ENCODE measurements at places on chromosomes 12 and 14.

DNA sequence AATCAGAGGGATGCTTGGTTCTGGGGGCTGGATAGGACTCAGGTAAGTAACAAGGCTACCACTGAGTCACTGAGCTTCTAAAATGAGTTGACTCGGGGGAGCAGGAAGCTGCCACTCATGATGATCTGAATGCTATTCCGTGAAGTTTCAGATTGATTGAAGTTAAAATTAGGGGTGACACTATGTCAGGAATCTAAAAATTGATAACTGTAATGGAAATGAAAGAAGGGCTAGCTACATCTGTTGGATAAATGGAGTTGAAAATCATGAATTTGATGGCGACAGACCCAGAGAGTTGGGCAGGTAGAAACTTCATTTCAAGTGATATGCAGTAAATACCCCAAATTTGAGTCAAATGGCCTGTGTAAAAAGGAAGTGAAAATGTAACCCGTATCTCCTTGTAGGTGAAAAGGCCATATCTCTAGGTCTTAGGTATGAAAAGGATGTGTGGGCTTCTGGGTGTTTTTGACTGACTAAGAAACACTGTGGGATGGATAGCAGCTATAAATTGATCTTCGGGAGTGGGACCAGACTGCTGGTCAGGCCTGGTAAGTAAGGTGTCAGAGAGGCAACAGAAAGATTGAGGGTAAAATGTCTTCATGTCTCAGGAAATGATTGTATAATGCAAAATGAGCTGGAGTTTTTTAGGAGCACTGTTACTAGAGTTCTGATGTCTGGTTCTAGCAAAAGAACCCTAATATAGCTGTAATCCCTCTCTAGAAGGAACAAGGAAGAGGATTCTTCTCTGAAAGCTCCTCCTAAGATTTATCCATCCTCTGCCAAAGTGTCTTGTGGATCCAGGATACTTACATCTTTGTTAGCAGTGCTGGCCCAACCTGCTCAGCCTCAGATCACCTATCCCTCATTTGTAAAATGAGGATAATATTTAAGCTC, 57.3 kb downstream of the DAD1 start:
- no peak for DNase-seq

GRCh38 chr14:57268161-57269069, at the start of the genes AP5M1 and EXOC5:
Gene AP5M1, plus strand, starts transcription at chr14:57268971. Its CDS starts 344 bp downstream, at chr14:57269315.
Gene EXOC5, minus strand, starts transcription at chr14:57268905. Its CDS starts 257 bp downstream, at chr14:57268648.
- peak; percentile 81 for DNase-seq

- DNase-seq: no peak
Observed at GRCh38 chr12:32679920-32680237, 778 bp downstream of the DNM1L start.

DNA sequence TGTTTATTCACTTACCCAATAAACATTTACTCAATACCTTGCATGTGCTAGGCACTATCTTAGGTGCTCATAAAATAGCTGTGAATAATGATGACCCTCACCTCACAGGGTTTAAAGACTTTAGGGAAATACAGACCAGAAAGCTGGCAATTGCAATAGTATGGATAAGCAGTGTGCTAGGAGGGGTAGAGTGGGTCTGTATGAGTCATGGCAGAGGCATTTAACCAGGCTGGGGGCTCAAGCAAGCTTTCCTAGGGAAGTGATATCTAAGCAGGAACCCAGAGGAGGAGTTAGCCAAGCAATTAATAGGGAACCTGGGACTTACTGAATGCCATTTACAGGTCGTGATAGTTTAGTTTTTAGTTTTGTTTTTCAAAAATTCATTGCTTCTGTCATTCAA, 123.9 kb upstream of the CCDC198 start:
- no peak for DNase-seq

- DNase-seq: no peak
Observed at GRCh38 chr14:22487941-22488340, 101.1 kb downstream of the DAD1 start.

DNA sequence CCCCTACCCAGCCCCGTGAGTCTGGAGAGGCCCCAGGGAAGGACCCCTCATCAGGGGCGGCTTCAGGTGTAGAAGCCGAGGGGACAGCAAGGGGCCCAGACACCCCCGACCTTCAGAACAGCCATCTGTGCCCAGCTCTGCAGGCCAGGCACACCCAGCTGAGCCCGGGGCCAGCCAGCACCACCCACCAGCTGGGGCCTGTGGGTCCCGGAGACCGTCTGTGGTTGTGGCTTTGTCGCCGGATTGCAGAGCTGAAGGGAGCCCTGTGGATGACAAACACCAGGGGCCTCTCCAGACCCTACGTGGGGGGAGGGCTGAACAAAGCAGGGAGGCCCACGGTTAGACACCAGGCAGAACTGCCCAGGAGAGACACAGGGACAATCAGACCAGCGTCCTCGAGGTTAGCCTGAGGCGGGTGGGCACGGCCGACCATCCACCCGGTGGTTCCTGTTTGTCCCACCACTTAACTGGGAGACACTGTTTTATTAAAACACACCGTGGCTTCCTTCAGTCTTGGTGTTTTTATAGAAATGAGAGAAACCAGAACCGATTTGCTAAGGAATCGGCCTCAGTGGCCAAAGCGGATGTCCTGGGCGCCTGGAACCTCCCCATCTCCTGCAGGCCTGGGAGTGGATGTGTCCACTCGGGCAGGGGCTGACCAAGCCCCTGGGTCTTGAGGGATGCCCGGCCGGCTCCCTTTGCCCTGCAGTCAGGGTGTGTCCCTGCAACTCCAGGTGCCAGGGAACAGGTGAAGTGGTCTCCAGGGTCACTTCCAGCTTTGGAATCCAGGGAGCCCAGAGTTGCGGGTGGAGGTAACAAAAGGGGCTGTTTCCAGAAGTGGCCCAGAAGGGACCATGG, 10.0 kb downstream of the C14orf180 start:
- DNase-seq: no peak

DNA sequence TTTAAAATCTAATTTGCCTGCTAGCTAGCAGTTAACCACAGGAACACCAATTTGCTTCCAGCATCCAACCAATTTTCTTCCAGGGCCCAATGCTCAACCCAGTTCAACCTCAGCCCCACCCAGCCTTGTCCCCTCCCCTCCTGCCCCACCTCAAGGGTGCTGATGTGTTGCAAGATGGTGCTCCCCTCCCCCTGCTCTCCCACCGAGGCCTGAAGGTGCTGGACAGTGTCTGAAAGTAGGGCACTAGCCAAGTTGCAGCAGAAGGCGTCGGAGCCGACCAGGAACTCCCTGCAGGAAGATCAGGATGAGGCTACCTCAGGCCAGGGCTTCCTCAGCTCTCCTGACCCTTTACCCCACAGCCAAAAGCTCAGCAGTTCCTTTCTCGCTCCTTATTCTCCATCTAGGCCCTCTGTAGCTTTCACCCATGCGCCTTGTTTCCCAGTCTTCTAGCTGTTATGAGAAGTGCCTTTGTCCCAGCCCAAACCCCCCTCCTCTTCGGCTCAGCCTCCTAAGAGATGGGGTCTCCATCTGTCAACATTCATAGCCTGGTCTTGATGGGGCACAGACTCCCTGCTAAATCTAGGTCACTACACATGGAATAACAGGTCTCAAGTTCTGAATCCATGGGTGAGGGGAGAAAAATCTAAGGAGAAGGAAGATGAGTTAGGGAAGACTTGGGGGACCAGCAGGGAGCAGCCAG, 3.6 kb downstream of the STAT6 start:
- DNase-seq: no peak

DNA sequence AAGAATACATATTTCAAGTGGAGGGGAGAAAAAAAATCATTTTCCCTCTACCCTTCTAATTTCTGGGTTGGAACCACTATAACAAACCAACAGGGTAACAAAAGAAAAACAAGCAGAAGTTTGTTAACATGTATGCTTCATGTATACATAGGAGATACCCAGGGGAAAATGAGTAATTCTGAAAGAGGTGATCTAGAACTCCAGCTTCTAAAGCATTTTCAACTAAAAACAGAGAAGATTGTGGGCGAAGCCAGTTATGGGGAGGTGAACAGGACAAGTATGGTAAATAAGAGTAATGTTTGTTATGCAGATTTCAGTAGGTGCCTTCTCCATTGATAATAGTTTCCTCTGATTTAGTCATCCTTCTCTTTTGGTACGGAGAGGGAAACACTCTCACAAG, 16.7 kb downstream of the FNTB start:
- DNase-seq: no peak

DNA sequence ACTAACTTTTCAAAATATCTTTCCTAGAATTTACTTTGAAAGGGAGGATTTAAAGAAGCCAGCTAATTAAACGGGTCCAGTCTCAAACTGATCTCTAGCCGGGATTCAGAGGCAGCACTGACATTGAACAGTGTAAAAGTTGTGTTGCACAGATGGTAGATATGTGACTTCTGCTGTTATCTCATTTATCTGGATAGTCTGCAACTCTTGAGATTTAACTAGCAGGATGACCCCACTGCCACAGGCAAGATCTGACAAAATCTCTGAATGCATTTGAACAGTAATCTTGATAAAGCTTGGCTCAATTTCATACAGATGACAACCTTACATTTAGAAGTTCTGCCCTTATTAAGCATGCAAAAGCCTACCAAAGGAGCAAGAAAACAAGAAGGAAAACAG, 138.0 kb upstream of the CPNE8 start:
- DNase-seq: no peak

DNA sequence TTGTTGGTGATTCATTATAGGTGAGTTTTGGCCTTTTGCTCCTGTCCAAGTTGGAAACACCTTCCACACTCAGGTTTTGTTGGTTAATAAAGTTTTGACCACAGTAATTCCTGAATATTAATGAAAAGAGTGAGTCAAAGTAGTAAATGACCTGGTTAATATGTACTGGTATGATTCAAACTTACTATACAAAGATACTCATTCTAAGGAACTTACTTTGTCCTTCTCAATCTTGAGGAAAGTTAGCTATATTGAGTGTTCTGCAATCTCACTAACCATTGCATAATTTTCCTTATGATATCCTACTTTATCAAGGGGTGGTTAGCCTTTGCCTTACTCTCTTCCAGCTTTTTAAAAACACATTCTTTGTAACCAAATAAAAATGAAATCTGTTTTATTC, 20.9 kb upstream of the HECTD1 start:
- DNase-seq: no peak

DNA sequence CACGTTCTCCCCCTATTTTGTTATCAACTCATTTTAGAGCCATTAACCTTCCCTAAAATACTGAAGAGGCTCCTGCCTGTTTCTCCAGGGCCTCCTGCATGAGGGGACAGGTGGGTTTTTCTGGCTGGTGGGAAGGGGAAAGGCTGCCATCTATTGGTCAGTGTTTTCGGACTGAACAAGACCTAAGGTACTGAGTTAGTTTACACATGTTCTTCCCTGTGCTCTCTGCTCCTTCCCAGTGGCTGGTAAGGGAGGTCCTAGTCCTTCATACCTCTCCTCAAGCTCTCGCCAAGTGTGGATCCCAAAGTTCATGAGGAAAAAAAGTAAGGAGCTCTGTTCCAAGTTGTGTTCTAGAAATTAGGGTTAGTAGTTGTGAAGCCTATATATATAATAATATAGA, 357.5 kb downstream of the FSCB start:
- no peak for DNase-seq

GRCh38 chr14:72451054-72451972, 442.6 kb downstream of the DPF3 start:
- DNase-seq: peak; percentile 10

DNA sequence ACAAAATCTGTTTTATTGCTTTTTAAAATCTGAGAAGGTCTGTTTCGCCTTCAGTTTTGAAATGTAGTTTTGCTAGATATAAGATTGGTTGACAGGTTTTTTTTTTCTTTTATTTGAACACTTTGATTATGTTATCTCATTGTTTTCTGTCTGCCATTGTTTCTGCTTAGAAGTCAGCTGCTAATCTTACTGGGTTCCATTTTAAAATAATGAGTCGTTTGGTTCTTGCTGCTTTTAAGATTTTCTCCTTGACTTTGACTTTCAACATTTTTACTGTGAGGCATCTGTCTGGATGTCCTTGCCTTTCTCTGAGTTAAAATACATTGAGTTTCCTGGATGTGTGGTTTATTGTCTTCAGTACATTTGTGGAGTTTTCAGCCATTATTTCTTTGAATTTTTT, 56.7 kb downstream of the ADIPOR2 start:
- DNase-seq: no peak

DNA sequence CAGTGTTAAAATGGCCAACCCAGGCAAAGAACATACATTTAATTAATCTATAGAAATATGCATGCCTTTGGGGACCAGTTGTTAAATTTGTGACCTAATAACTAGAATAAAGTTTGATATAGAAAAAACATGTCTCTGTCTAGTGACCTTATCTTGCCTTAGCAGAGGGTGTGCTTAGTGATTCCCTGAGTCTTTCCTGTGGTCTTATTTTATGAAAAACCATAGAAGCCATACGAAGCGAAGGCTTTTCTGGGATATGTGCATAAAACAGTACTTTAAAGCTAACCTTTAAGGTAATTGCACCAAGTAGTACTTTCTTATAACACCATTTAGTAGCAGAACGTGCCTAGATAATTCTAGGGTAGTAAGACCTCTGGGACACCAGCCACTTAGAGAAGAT, 379.4 kb downstream of the ZFP36L1 start:
- no peak for DNase-seq

- no peak for DNase-seq
Observed at GRCh38 chr14:67502867-67503266, 14.3 kb upstream of the TMEM229B start.

DNA sequence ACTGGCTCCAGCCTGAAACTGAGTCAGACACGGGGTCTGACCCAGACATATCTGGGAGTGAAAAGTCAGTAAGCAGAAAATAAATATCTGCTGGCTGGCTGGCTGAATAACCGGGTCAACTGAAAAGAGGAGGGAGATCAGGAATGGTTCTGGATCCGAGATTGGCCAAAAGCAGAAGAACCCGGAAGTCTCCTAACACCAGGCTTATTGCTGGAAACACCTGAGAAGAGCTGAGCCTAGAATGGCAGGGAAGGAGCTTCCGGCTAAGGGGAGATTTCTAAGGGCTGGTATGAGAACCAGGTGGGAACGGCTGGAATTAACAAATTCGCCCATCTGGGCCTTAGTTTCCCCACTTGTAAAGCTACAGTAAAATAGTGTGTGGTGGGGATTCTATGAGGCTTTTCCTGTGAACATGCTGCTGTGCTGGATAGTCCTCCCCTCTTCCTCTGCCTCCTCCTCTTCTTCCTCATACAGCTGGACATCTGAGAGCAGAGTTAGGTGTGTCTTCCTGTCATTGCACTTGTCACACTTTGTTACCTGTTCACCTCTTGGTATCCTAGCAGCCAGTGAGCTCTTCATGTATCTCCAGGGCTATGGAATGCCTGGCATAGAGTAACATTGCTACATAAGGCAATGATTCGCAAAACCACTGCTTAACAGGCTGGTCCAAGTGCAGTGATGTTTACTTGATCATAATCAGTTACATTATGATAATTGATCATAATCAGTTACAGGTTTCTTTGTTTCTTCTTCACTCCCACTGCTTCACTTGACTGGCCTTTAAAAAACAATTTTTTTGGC, 2.0 kb upstream of the SHMT2 start:
- no peak for DNase-seq

GRCh38 chr14:91681118-91681517, 50.8 kb downstream of the CATSPERB start:
- no peak for DNase-seq

- DNase-seq: no peak
Observed at GRCh38 chr12:67758521-67758920, 110.0 kb downstream of the DYRK2 start.

GRCh38 chr12:92568691-92569090, 134.1 kb upstream of the PLEKHG7 start:
- DNase-seq: no peak
